ENCODE measurements at places on chromosomes 16 and 17.

DNA sequence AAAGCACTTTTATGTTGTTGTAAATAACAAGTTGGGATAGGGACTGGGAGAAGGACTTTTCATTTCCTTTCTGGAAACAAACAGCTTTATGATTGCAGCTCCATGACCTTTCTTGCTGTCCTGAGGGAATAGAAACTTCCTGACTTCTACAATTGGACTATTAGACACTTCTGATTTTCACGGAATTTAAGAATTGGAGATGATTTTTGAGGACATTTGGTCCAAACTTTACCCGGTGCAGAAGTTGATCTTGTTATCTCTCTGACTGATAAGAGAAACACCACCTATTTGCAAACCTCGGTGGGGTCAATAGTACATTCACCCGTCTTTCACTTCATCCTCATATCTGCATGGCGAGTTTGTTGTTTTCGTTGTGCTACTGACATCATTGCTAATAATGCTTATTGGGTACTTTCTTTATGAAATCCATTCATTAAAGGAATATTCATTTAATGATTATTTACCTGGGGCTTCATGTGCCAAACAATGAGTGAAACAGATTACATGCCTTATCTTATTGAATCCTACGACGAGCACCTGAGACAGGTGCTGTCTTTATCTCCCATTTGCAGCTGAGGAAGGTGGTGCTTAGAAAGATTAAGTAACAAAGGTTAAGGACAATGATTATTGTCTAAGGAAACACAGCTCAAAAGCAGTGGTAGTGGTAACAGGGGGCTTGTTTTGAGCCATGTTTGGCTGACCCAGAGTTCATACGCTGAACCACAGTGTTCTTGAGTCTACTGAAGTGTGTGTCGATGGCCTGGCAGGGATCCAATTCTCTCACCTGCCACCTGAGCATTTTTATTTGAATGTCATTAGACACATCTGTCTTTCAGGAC is 176.9 kb upstream of the FAM20A start:
- DNase-seq = no peak

GRCh38 chr16:50550866-50551641 is 2.9 kb downstream of the NKD1 start:
- no peak for DNase-seq

DNA sequence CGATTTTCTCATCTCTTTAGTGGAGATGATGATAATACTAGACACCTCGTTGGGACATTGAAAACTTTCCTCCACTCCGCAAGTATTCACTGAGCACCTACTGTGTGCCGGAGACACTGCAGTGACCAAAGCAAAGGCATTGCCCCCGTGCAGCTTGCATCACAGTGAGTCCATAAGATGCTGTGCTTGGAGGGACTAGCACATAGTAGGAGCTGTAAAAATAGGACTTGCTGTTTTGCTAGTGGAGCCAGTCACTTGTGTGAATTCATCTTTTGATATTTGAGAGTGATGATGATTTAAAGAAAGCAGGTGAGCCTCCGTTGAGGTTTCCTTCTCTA is 5.3 kb upstream of the MAP2K3 start:
- no peak for DNase-seq

DNA sequence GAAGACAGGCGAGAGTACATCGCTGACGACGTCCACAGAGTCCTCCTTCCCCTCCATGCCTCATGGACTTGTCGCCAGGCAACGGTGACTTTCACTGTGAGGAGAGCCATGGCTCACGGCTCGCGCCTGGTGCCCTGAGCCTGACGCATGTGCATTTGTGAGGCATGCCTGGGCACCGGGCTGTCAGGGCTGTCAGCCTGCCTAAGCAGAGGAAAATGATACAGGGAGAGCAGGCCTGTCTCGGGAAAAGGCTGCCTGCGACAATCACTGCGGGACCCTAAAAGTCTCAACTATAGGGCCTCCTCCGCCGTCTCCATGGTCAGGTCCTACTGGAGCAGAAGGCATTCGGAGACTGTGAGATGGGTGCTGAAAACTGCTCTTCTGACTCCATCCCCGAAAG is 135.5 kb upstream of the WSB1 start:
- no peak for DNase-seq

DNA sequence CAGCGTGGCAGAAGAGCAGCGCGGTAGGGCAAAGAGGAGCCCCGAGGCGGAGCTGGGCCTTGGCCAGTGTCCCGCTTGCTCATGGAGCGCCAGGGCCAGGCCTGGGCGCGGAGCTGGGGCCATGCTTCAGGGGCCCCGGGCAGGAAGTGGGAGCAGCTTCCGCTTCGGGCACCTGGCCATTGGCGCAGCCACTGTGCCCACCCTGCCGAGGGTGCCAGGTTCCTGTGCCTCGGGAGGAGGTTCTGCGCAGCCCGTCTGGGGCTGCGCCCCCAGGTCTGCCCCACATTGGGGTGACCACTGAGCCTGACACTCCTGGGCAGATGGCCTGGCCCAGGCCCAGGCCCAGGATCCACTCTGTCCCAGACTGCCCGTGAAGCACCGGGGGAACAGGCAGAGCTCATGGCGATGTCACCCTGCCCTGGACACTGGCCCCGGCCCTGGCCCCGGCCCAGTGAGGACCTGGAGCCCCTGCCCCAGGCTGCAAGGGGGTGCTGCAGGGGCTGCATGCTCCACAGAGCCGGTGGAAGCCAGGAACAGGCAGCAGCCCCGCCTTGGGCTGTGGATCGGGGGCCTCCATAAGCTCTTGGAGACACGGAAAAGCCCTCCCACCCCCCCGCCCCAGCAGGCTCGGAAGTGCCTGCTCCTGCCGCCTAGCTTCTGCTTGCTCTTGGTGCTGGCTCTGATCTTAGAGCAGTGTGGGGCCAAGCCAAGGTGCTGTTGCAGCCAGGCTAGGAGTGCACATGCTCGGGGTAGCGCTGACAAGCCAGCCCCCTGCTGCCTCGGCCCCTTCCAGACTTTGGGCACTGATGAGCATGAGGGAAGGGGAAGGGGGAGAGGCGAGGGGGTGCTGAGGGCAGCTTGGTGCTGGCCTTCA is 35.9 kb upstream of the FOXJ1 start:
- no peak for DNase-seq

DNA sequence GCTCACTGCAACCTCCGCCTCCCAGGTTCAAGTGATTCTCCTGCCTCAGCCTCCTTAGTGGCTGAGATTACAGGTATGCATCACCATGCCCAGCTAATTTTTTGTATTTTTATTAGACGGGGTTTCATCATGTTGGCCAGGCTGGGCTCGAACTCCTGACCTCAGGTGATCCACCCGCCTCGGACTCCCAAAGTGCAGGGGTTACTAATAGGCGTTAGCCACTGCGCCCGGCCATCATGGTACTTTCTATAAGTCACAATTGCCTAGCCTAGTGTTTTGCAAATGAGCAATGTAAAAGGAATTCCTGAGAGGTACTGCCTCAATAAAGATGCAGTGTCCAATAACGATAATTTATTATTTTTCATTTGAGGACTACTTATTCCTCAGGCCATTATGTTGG is 13.9 kb upstream of the PSMC3IP start:
- DNase-seq = peak; percentile 15

DNA sequence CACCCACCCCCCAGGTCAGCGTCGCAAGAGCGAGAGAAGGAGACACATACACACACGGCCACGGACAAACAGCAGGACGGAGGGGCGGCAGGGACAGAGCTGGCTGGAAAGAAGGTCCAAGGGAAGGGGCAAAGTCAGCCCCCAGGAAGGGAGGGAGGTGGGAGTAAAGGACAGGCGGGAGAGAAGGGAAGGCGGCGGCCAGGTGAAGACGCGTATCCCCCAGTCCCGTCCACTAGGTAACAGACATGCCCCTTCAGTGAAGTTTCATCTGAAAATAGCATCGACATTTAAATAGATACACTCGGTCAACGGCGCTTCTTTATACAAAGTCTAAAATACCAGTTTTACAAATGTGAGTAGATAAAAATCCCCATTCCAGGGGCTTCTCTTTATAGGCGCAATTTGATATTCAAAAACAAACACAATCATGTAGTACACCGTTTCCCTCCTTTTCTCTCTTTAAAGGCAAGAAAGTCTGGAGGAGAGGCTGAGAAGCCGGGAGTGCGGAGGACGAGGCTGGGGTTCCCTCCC is 4.5 kb downstream of the CBX8 start:
- no peak for DNase-seq

DNA sequence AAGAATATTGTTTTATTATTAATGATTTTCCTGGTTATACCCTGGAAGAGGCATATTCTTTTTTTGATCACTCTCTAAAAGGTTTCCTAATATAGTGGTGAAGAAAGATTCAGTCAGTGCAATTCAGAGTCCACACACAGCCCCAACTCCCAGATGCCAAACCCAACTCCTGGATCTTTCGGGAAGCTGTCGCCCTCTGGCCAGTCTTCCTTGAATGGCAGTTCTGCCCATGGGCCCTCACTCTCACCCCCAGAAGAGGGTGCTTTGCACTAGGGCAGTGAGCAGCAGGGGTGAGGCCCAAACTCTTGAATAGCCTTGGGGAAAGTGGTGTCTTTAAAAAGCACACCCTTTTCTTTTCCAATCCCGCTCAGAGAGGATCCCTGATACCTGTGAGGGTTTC is 11.0 kb downstream of the KRT32 start:
- DNase-seq = no peak

DNA sequence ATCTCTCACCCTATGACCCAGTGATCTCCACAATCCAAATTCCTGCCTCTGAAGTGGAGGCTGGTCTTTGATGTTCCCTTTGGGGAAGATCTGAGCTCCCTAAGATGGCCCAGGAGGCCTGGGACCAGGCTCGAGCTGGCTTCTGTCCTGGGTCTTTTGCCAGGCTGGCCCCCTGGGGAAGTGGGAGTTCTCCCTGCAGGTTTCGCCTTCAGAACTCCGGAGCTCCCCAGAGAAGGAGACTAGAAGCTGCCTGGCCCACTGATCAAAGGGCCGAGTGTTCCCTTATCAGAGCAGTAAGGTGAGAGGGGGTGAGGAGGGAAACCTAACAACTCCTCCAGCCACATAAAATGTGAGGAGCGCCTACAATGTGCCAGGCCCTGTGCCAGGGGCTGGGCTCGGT is 147.1 kb downstream of the IRF8 start:
- no peak for DNase-seq

- no peak for DNase-seq
Observed at GRCh38 chr17:27315796-27316465, 22.0 kb downstream of the WSB1 start.

DNA sequence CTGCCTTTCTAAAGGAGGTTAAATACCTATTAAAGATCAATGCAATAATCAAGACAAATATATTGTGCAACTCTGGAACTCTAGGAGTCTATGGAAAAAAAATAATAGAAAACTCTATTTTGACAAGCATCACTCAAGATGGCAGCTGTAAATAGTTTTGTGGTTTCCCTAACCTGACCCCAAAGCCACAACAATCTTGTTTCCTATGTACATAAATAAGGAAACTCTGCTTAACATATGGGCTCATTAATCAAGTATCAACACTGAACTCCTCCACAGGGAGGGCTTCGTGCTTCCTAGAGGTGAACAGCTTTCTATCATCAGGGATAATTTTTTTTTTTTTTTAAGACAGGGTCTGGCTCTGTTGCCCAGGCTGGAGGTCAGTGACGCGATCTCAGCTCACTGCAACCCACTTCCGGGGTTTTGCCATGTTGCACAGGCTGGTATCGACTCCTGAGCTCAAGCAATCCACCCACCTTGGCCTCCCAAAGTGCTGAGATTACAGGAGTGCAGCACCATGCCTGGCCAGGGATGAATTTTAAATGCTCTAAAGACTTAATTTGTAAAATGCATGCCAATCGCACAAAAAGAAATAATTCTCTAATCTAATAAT is 42.5 kb downstream of the ARHGAP17 start:
- no peak for DNase-seq

DNA sequence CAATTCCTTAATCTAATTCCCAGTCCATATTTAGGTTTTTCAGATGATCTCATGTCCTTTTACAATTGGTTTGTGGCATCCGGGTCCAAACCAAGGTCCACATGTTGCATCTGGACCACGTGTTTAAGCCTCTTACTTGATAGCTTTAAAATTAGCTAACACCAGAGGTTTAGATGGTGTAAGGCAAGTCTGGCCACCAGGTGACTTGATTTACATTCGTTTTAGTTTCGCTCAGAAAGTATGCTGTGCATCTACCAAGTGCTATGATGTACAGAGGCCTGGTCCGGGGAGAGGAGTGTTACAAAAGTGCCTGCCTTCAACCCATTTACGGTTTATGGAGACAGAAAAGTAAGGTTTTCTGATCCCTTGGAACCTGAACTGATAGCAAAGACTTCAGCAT is 878 bp upstream of the DNAJA2 start:
- peak; percentile 8 for DNase-seq

Data from RWPE1 (cell line).